ENCODE measurements at places on chromosomes 7 and 10.

GRCh38 chr10:22823109-22823508 lies 104.7 kb upstream of the ARMC3 start:
- DNase-seq = no peak

GRCh38 chr10:17092216-17092944 lies 37.2 kb downstream of the CUBN start:
- no peak for DNase-seq

DNA sequence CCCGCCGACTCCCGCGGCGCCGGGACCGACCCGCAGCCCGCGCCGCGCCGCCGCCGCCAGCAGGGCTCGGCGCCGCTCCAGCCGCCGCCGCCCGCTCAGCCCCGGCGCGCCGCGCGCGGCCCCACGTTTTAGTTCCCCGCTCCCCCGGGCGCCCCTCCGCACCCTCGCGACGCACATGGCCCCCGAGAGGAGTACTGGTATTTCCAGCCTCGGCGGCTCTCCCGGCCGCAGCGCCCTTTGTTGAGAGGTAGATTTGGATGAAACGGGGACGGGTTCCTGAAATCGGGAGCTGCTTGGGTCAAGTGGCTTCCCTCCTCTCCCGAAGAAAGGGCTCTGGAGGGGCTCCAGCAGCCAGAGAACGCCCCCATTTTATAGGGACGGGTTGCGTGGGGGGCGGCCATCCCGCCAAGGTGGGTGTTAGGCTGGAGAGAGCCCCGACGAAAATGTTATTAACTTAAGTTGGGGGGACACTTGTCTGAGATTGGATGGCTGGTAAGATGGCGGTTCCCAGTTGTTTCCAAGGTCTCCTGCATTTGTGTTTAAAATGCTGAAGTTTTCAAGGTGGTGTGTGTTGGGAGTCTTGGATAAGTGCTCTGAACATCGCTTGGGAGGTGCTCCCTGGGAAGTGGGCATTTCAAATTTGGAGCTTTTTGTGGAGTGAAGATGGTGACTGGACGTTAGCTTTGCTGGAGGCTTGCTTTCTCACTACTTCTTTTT lies 1.2 kb downstream of the BMI1 start:
- no peak for DNase-seq

DNA sequence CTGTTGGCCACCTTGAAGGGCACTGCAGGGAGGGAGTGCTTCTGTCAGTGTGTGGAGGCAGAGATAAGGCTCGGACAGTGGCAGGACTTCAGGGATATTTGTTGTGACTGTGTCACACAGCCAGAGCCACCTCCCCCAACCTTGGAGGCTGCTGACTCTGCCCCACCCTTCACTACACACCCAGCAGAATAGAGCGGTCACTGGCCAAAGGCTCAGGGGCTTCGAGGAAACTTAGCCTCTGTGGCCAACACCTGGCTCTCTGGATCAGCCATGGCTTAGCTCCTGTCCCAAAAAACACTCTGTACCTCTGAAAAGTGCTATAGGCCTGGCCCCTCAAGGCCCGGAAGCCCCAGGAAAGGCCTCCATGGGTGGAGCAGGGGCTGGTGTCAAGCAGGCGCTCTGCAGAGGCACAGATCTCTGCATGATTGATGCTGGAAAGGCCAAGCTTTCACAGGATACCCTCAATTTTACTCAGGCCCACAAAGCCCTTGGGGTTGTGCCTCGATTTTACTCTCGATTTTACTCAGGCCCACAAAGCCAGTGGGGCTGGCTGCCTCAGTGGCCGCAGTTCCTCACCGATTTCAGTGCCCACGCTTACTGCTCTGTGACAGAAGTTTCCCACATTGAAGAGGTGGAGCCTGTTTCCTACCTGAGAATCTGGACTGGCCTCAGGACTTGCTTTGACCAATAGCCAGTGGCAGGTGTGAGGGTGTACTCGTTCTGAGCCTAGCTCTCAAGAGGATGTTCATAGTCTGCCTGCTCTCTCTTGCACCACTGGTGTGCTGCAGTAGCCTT lies 113.2 kb upstream of the GPR26 start:
- no peak for DNase-seq

GRCh38 chr7:151767557-151767956 lies 109.4 kb downstream of the PRKAG2 start:
- DNase-seq = no peak

- no peak for DNase-seq
These were observed 74.3 kb downstream of the GRK5 start for GRCh38 chr10:119281581-119282071.

DNA sequence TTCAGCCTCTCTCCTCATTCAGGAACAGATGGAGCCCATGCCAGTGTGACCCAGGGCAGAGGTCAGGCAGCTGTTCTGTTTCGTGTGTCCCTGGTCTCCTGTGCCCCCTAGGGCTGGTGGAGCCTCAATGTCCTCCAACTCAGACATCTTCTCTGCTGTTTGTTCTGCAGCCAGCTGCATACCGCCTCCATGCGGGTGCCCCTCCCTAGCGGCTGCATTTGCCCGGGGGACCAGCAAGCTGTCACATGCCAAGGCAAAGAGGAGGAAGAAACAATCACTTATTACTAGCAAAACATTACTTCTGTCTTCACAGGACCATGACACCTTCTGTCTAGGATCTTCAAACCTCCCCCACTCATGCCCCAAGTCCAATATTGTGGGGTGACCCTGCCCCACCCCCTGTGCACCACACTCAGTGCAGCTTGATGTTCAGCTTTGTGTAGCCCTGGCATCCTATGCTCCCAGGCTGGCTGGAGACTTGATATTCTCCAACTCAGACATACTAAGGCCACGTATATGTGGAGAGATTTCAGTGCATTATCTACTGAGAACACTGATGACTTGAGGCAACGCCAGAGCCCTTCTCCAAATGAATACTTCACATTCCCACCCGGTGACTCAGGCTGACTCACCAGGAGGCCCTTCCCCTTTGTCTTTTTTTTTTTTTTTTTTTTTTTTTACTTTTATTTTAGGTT lies 188.9 kb downstream of the SKIDA1 start:
- DNase-seq = peak; percentile 79

GRCh38 chr7:11300241-11300640 lies 326.6 kb downstream of the PHF14 start:
- DNase-seq = no peak

DNA sequence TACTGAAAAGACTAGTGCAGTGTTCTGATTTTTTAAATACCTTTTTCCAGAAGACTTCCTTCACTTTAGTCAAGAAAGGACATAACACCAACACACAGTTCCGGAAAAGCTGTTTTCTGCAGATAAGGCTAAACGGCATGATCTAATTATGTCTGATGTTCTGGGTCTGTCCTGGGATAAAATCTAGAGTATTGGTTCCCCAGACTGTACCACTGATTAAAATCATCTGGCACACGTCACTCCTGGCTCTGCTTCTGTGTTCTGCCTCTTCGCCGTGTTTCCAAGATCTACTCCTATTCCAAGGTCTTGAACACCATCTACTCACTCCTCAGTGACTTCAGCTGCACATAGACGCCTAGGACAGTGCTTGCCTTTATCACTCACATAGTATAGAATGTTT lies 100.8 kb upstream of the SFMBT2 start:
- no peak for DNase-seq

GRCh38 chr7:132635127-132635526 lies 58.9 kb upstream of the PLXNA4 start:
- DNase-seq = no peak

DNA sequence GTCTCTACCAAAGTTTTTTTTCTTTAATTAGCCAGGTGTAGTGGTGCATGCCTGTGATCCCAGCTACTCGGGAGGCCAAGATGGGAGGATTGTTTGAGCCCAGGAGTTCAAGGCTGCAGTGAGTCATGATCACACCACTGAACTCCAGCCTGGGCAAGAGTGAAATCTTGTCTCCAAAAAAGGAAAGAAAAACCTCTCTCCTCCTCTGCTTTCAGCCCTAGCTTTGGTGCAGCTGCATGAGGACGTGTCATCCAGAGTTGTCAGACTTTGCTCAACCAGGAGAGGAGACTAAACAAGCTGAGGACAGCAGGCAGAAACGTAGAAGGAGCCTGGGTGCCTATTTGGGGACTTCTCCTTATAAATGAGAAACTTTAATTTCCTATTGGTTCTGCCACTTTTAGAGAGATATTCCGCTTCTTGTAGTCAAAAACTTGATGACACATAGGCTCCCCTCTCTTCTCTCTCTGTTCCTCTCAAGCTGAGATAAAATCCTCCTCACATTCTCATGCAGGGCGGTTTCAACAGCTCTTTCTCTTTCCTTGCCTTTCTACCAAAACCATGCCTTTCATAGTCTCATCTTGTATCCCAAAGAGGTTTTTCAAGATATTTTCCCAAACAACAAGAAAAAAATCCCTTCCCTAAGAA lies 205.4 kb downstream of the ARHGAP12 start:
- no peak for DNase-seq

DNA sequence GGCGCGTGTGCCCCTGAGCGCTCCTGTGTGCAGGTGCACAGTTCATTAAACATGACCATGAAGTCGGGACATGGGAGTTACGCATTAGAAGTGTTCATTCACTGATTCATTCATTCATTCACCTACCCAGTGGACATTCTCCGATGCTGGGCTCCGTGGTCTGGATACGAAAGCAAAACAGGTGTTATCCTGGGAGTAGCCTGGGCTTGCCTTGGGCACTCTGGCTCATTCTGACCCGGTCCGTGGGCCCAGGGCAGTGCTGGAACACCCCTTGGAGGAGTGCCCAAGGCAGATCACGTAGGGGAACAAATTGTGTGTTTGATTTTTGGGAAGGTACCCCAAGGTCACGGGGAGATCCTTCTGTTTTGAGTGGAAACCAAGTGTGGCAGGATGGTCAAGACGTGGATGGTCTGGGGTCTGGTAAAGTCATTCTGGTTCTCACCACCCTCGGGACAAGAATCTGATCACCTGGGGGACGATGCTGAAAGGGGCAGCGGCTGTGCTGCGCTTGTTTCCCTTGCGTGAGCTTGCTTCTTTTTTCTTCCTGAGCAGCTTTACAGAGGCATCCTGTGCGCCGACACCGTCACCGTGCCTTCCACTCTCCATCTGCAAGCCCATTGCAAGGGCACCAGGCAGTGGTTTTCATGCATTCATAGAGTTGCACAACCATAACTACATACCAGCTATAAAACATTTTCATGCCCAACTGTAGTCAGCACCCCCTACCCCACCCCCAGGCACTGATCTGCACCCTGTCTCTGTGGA lies 10.1 kb downstream of the ELFN1 start:
- DNase-seq = no peak

GRCh38 chr10:113801569-113801968 lies 50.1 kb downstream of the PLEKHS1 start:
- no peak for DNase-seq

DNA sequence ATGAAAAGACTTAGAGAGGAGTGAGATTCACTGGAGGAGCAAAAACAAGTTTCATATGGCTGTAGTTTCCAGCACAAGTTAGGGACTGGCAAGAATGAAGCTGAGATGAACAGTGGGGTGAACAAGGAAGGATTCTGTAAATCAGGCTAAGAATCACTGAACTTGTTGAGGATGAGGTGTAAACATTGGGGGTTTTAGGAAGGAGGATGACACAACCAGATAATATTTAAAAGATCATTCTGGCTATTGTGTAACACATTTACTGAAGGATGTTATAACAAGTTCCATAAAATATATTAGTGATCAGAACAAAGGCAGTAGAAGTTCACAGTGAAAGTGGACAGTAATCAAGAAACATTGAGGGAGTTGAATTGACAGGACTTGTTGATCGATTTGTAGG lies 68.9 kb downstream of the CD36 start:
- no peak for DNase-seq

DNA sequence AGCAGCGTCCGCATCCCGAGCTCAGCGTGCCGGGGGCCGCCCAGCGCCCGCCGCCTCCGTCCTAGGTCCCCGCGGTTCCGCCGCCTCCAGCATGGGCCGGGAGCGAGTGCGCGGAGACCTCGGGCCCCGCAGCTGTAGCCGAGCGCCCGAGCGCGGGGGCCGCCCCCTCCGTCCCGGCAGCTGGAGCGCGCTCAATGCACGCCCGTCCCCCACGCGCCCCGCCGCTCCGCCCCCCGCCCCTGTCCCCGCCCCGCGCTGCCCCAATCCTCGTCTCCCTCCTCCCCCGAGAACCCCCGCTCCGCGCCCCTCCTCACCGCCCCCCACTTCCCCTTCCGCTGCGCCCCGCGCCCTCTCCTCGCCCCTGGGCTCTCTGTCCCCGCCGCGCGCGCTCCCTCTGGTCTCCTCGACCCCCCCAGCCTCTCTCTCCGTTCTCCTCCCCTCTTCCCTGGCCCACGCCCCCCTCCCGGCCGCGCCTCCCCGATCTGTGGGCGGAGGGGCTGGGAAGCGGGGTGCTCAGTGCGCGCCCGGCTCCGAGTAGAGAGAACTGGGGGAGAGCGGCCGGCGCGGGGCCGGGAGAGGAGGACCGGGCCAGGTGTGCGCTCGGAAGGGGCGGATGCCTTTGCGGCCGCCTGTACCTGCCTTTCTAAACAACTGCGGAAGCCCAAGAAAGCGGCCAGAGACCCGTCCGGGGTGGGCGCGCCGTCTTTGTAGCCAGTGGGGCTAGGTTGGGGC lies at the start of gene VIPR2:
Gene VIPR2 (minus strand): TSS at position 110 of the 732 bp plus-strand sequence. CDS start 96 bp downstream, at position 14.
- no peak for DNase-seq

GRCh38 chr7:103719070-103719469 lies 270.4 kb downstream of the RELN start:
- no peak for DNase-seq

GRCh38 chr7:32890010-32890792 lies 1.4 kb downstream of the KBTBD2 start:
- DNase-seq = no peak

GRCh38 chr7:149620961-149621360 lies 123.4 kb upstream of the ZNF746 start:
- no peak for DNase-seq

DNA sequence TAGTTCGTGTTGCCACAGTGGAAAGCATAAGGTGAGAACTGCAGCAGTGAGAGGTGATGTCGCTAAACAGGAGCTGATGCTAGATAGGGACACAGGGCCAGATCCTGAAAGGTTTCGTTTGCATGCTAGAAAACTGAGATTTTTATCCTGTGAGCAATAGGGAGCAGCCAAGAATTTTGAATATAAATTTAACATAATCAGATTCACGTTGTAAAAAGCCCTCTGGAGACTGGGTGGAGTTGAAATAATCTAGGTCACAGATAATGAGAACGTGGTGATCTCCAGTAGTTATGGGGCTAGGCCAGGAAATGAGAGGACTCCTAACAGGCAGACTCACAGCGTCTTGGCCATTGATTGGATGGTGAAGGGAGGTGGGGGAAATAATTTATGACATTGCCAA lies 92.1 kb upstream of the IMMP2L start:
- no peak for DNase-seq

- DNase-seq = no peak
These were observed 982 bp downstream of the COBL start for GRCh38 chr7:51315393-51316261.

DNA sequence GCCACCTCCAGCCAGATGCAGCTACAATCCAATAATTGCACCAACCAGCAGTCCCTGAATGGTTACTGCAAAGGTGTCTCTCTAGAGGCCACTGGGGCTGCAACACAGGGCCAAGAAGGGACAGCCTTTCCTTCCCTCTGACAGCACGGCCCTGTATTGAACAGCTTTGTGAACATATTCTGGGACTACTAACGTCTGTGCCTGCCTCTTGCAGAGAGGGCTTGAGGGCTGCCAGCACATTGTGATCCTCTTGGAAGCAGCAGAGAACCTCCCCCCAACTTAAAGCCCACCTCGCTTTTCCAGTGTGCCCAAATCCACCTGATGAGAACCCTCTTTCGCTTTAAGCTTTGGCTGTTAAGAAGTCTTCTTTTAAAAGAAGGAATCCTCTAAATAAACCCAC lies 415.9 kb downstream of the RPS24 start:
- no peak for DNase-seq

GRCh38 chr10:58746474-58747185 lies 234.0 kb downstream of the BICC1 start:
- DNase-seq = no peak

- no peak for DNase-seq
These were observed 125.5 kb downstream of the TRIL start for GRCh38 chr7:28832669-28833068.

Data from AG04449 (cell line).